ENCODE measurements at places on chromosomes 13 and 19.
A peak's percentile ranks its signal among the peaks of the same experiment; 100 is the strongest.

- no peak for ATAC-seq
- H3K27ac ChIP-seq = no peak overlapping the region
- H3K27me3 ChIP-seq = peaks cover 12% of the 10 kb centered on the region
- H3K4me1 ChIP-seq = no peaks in the 10 kb centered on the region
- no peak overlapping the region for H3K4me3 ChIP-seq
These were observed 54.0 kb downstream of the ENOX1 start for GRCh38 chr13:43732726-43733125.

DNA sequence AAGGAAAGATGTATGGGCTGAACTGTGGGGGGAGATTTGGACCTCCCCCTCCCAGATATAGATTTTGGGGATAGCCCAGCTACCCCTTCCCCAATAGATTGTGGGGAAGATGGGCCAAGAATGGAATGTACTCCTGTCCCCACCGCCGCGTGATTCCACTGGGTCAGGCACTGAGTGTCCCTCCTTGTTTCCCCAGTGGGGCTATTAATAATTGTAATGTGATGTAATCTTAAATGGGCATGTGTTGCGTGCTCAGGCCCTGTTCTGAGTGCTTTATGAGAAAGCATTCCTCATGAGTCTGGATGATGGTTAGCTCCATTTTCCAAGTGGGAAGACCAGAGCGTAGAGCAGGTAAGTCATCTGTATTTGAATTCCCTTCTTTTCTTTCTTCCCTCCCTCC lies 1.4 kb downstream of the PSMD8 start:
- H3K4me3 ChIP-seq = peak overlapping the region; percentile 100
- no peak for ATAC-seq

DNA sequence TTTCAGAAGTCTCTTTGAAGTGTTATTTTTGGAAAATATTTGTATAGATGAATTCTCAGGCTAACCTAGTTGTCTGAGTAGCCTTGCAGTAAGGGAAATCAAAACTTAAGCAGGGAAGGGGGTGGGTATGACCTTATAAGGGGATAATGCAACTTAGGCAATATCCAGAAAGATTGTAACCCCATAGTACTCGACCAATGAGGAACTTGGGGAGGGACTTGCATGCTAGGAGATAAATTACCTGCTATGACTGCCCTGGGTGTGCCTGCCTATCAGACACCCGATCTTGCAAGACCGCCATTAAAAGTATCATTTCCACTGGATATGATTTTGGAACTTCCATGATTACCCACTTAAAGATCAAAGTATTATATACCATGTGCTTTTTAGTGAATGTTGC lies 23.0 kb upstream of the RFXAP start:
- H3K27ac ChIP-seq = no peak overlapping the region
- H3K4me3 ChIP-seq = no peak overlapping the region
- peaks cover 8% of the 10 kb centered on the region for H3K27me3 ChIP-seq

GRCh38 chr19:29482855-29483640 lies 42.7 kb upstream of the VSTM2B start:
- no peak overlapping the region for H3K4me3 ChIP-seq
- H3K27me3 ChIP-seq = peaks cover 50% of the 10 kb centered on the region
- no peak overlapping the region for H3K27ac ChIP-seq
- ATAC-seq = no peak

GRCh38 chr13:110597041-110597689 lies 18.2 kb upstream of the NAXD start:
- H3K4me1 ChIP-seq = no peaks in the 10 kb centered on the region
- no peak overlapping the region for H3K4me3 ChIP-seq
- H3K36me3 ChIP-seq = no peaks in the 10 kb centered on the region
- peaks cover 6% of the 10 kb centered on the region for H3K27me3 ChIP-seq
- no peak overlapping the region for H3K27ac ChIP-seq
- no peak for ATAC-seq

DNA sequence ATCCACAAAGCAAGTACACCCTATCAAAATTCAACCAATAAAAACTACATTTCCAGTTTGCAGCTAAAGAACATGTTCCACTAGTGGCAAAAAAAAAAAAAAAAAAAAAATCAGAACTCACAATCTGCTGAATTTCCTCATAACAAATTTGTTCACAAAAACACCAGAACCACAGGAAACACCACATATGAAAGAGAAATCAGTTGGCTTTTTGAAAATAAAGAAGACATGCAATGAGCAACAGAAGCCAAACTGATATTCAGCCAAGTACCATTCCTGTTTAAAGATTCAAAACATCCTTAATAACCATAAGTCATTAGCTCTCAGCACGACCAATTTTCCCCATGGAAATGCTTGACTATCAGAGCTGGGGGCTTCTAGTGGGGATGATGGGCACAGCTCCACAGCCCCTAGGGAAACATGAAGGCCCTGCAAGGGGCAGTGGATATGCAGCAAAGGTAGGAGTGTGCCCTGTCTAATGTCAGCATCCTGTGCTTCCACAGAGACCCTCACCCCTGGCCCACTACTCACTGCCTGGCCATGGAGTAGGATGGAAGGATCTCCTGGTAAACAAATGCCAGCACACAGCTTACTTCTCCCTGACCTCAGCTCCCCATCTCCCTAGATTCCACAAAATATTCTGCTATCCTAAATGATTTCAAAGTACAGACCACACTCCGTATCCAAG lies 74.0 kb upstream of the DOCK9 start:
- H3K4me1 ChIP-seq = peaks cover 70% of the 10 kb centered on the region
- peak overlapping the region; percentile 81 for H3K4me3 ChIP-seq
- ATAC-seq = peak; percentile 19

GRCh38 chr13:24997367-24997967 lies 98.5 kb upstream of the PABPC3 start:
- H3K4me1 ChIP-seq = peaks cover 3% of the 10 kb centered on the region
- H3K27ac ChIP-seq = no peak overlapping the region
- H3K4me3 ChIP-seq = no peak overlapping the region
- no peak for ATAC-seq
- H3K27me3 ChIP-seq = peaks cover 24% of the 10 kb centered on the region

DNA sequence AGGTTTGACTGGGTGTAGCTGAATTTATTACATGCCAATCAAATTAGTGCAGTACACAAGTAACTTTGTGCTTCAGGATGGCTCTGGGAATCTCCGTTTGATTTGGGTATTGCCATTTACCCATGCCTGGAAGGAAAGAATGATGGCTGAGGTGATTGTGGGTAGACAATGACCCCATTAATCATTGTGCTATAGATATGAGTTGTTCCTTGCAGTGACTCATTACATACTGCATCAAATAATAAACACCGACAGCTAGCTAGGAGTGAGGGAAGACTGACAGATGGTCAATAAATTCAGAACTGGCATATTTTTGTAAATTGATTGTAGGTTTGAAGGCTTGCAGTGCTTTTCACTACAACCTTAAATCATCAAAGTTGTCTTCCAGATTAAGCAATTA lies 1069.5 kb downstream of the DIAPH3 start:
- H3K27me3 ChIP-seq = no peaks in the 10 kb centered on the region
- H3K4me3 ChIP-seq = no peak overlapping the region
- no peak for ATAC-seq
- no peaks in the 10 kb centered on the region for H3K36me3 ChIP-seq

Measured in activated T-helper 17 cell treated with anti-CD3 and anti-CD28 coated beads, Interleukin-2, amount 50 U/mL, for 72 hours (primary cell).